ENCODE measurements at places on chromosomes 5 and 9.

DNA sequence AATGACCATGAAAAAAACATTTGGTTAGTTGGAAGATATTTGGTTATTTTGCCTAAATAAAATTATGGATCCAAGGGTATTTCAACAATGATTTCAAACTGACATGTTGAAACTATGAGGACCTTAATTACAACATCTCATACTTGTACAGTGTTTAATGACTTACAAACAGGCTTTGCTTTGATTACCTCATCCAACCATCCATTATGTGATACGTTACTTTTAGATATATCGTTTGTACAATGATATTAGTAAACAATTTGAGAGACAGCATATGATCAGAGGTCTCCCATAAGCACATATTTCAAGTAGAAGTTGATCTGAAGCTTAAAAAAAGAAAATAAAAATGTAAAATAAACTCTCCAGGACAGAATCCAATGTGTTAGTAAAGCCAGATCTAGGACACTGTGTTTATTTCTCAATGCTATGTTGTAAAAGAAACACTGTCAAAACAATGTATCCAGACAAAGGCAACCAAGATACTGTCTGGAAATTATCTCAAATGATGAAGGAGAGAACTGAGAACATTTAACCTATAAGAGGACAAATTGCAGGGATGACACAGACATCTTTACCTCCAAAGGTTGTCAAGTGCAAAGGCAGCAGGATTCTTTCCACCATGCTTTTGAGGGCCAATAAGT lies 116.0 kb upstream of the TARS1 start:
- DNase-seq, result no peak

- no peak for DNase-seq
These were observed 50.5 kb downstream of the HACD4 start for GRCh38 chr9:20980832-20981455.

DNA sequence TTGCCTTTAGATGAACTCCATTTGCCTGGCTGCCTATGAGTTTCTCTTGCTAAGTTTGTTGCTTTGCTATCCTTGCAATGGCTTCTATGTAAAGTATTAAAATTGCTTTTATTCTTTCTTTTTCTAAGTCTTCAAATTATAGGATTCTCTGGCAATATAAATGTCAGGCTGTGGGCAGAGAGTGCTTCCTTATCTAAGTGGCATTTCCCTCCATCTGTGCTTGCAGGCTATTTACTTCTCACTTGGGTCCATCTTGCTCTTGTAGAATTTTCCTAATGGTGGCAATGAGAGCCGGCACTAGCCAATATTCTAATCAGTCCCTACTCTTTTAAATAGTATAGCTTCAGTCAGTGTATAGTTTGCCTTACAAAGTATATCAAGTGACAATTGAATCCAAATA lies 63.3 kb downstream of the FAM174A start:
- DNase-seq, result no peak

- DNase-seq, result no peak
These were observed 41.7 kb upstream of the ARRDC3 start for GRCh38 chr5:91424638-91425436.

DNA sequence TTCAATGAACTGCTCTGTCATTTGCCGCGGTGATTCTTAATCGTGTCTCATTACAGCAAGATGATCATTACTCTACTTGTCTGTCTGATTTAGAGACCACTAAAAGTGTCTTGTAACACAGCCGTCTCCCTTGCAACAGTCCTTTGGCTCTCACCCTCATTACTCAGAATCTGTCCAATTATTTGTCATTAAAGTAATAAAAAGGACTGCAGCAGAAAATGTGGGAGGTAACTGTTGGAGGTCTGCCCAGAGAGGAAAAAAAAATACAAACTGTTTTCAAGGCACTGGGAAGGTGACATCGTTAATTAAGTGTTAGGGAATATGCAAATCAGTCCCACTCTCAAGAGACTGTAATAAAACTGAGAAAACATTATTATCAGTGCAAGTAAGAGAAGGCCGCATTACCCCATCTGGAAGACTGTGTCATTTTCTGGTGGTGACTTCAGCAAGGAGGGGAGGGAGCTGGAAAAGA lies 281.0 kb downstream of the RASEF start:
- DNase-seq, result no peak

Data from vagina (tissue), 2 donors.